ENCODE measurements at places on chromosomes 11 and 22.

DNA sequence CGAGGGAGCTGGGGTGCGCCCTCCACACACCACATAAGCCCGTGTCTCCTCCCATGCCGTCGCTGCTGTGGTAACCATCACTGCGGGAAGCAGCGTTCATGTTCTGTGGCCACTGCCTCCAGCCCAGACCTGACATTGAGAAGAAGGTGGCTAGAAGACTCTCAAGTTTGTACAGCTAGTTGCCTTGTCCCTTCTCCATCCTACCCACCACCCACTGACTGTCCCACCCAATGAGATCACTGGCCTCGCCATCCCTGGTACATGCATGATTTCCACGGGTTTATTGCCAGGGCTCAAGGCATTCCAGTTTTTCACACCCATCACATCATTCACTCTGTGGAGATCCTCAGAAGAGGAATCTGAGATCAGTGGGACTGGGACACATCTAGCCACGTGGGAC is 33.0 kb downstream of the AHNAK start:
- no peak for DNase-seq

DNA sequence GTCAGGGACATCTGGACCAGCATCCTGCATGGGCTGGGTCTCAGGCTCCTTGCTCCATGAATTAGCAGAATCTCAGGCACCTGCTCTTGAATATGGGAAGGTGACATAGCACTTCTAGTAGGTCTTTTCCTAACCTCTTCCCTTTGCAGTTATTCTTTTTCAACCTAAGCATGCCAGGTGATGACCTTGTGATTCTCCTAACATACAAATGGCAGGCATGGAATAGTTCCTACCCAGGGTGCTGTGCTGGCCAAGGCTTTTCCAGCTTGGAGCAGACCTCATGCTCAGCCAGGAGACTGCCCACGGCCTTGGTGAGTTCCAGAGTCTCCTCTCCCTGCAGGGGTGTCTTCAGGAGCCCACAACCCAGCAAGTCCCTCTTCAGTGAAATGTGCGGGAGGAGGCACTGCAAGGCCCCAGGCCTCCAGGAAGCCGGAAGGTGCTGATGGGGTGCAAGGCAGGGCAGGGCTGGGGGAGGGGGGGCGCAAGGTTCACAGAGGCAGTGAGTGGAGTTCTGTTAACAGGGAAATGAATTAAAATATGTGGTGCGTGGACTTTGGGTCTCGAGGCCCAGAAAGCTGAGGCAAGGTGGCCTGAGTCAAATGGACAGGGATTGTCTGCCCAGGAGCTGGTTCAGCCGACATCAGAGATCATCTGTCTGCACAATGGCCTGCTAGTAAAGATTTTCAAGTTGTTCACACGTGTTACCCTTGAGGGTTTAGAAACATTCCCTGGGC is 75.9 kb upstream of the SEPTIN5 start:
- no peak for DNase-seq

GRCh38 chr22:38211556-38211955 is 9.8 kb downstream of the MAFF start:
- no peak for DNase-seq

DNA sequence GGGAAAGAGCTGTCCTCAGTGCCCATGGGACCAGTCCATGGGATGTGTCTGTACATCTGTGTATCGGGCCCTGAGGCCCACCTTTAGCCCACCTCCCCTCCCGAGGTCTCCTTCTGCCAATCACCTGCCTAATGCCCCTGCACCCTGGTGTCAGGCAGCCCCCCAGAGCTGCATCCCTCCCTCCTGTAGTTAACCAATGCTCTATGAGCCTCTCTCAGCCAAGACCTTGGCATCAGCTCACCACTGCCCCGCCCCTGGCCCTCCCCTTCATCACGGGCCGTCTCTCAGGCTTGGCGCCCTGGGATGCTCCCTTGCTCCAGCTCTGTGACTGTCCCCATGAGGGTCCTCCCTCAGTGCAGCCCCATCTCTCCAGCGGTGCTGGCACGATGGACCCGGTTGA is 18.5 kb downstream of the MGAT3 start:
- DNase-seq, result no peak

GRCh38 chr11:19117760-19118097 is 761 bp downstream of the ZDHHC13 start:
- DNase-seq, result no peak

DNA sequence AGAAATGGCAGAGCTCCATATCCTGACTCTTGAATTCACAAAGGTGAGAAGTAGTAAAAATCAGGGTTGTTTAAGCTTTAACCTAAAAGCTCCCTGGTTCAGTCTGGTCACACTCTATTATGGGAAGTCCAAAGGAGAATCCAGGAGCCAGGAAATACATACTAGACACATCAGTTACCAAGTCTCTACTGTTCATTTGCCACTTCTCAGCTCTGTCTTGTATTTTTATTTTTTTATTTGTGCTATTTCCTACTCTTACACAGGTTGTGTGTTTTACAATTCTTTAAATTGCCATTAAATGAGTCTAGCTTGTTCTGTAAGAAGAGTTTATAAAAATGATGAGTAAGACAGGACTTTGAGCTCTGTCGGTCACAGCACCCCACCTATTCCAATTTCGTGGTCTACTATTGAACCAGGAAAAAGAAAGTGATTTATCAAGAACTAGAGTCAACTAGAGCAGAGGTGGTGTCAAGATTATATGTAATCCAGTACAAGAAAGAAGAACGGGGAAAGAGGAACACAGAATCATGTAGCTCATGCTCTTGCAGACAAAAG is 9.7 kb downstream of the MS4A12 start:
- DNase-seq, result no peak

GRCh38 chr22:39470451-39471291 is 13.9 kb downstream of the MGAT3 start:
- no peak for DNase-seq

DNA sequence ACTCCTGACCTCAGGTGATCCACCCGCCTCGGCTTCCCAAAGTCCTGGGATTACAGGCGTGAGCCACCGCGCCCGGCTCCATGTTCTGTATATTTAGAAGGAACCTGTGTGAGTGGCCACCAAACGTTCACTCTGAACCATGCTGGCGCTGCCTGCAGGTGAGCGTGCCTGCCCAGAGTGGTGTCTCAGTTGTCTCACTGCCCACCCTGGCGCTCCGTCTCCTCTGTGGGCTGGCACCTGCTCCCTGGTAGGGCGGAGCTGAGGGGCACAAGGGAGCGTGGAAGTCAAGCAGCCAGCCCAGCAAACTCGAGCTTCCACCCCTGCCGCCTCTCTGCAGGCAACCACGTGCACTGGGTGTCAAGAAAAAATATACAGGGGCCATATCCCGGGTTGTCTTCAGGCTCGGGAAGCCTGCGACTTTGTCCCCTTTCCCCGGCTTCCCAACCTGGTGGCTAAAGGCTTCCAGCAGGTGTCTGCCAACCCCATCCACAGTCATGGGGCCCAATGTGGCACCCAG is 16.7 kb downstream of the TXN2 start:
- DNase-seq, result no peak

- DNase-seq, result no peak
These were observed 21.4 kb downstream of the MN1 start for GRCh38 chr22:27780161-27780575.

DNA sequence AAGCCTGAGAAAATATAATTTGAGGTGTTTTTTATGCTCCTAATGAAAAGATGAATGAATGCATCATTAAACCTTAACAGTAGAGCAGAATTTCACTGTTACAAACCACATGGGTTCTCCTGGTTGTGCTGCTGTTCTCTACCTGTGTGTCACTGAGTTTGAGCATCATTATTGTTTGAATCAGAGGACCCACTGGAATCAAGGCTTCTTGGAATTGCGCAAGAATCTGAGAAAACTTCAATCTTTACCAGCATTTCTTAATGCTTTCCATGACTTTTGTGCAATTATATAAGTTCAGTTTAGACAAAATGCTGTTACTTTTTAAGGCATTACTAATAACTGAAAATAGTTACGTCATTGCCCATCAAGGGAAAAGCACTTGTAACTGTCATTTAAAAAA is 18.8 kb upstream of the RBX1 start:
- DNase-seq, result no peak

DNA sequence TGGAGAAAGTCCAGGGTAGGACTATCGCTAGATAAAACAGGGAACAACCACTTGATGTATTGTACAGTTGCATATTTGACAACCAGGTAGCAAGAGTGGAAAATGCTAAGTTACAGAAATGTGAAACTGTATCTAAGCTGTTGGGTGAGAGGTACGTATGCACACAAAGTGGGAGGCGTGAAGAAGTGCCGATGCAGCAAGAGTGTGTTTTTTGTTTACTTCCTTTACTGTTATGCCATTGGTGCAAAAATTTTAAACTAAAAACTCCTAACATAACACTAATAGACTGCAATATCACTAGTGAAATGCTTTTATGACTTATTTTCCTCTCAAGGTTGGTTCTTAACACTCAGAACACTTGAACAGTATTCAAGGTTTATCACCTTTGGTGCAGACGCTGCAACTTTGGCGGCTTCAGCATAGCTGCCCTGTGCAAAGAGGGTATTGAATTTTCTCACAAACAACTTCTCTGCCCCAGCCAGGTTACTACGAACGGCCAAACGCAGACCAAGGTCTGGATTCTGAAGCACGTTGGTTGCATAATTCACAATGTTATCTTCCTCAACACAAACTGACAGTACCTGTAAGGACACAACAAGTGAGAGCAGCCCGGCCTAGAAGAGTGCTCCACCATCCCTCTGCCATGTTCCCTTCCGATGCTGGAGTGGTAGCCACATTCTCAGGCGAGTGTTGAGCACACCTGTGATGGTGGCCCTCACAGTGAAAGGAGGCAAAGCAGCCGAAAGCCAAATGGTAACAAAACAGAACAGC is 55.8 kb upstream of the SLC25A1 start:
- no peak for DNase-seq

DNA sequence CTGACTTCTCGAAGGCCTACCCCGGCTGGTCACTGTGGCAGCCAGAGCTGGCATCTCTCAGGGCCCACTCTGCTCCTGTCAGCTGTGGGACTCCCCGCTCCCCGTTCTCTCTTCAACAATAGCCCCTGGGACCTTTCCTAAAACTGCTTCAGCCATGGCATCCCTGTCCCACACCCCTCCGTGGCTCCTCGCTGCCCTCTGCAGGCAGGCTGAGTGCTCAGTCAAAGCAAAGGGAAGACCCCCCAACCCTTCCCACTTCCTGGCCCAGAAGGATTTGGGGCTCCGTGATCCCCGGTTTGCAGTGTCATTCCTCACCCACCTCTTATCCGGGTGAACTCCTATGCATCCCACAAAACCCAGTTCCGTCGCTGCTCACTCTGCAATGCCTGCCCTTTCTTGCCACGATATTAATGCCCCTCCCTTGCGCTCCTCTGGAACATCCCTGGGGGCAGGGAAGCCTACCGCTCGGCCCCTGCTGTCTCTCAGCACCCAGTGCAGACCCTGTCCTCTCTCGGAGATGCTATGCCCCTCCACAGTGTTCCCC is 1.6 kb upstream of the TH start:
- DNase-seq, result no peak

DNA sequence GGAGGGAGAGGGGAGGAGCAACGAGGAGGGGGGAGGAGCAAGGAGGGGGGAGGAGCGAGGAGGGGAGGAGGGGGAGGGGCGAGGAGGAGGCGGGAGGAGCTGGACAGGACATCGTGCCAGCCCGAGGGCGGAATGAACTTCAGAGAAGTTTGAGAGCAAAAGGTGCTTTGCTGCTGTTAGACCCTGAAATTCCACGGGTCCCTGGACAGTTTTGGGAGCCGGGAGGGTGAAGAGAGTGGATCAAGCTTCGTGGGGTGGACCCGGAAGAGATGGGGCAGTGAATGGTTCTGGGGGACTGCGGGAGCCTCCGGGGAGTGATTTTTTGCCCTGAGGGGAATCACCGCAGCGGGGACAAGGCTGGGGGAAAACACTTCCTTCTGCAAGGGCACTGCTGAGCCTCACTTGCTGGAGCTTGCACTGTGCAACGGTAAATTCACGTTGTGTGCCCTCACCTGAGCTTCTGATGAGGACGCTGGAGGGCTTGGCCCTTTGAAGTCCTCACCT is 10.7 kb upstream of the NLRP6 start:
- DNase-seq, result peak; percentile 76
